ENCODE measurements at places on chromosomes 16 and 17.

DNA sequence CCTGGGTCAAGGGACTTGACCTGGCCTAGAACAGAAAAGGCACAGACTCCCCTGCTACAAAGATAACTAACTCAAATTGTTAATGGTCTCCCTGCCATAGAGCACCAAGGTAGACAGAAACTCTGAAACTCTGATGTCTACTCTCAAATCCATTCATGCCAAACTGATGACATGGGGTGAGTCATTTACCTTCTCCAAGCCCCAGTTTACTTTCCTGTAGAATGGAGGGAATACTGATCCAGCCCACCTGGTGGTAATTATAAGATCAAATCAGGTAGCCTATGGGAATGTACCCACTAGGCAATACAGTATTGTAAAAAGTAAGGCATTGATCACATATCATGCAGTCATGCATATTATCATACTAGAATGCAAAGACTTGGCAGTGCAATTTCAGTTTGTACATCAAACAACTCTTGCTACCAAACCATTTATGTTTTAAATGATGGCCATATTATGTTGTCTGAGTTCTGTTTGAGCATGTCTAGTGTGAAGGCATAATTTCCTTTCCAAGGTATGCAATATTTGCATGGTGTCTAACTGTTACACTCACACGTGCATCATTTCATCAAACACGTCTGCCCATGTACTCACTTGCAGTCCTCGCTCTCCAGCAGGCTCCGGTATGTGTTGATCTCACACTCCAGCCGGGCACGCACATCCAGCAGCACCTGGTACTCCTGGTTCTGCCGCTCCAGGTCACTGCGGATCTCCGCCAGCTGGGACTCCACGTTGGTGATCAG, 3.0 kb downstream of the KRT31 start:
- DNase-seq = no peak

GRCh38 chr16:85988723-85989313, 89.9 kb downstream of the IRF8 start:
- no peak for DNase-seq

GRCh38 chr17:8910969-8911604, 43.6 kb upstream of the PIK3R6 start:
- no peak for DNase-seq

- DNase-seq = no peak
These were observed 42.4 kb upstream of the LHX1 start for GRCh38 chr17:36894925-36895324.

DNA sequence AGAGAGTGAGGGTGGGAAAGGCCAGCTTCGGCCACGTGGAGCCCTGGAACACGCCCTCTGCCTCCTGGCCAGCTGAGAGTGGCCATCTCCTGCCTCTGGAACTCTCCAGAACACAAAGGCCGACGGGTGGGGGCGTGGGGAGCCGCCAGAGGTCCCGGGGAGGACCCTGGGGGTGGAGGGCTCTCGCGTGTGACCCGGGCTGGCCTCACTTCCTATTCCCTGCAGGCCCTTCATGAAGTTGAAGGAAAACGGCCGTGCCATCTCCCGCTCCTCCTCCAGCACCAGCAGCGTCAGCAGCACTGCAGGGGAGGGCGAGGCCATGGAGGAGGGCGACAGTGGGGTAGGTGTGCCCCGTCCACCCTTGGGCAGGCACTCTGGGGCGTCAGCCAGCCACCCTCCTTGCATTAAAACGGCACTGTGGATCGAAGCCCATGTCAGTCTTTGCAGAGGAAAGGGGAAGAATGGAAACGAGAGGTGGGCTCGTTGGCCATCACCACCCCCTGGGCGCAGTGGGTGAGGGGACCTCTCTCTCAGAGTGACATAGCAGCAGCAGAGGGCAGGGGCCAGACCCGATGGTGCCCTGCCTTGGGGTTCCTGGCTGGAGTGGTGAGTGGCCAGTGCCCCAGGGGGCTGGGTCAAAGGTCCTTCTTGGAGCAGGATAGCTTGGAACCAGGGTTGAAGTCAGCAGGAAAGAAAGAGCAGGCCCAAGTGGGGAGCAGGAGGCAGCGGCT, 37.1 kb downstream of the OR1D5 start:
- DNase-seq = no peak

- peak; percentile 90 for DNase-seq
These were observed 1.1 kb upstream of the SLC43A2 start for GRCh38 chr17:1629504-1630310.

- DNase-seq = no peak
These were observed 2.2 kb downstream of the DNAAF8 start for GRCh38 chr16:4736546-4736945.

GRCh38 chr17:81517009-81517338, 4.4 kb upstream of the ACTG1 start:
- DNase-seq = no peak

GRCh38 chr17:2602597-2603017, 9.2 kb downstream of the PAFAH1B1 start:
- no peak for DNase-seq

DNA sequence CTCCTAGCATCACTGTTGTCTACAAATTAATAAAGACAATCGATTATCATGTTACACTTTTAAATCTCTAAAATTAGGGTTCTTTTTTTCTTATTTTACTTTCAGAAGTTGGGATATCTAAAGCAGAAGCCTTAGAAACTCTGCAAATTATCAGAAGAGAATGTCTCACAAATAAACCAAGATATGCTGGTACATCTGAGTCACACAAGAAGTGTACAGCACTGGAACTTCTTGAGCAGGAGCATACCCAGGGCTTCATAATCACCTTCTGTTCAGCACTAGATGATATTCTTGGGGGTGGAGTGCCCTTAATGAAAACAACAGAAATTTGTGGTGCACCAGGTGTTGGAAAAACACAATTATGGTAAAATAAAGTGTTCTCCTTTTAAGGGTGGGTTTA, 2.4 kb downstream of the RAD51C start:
- no peak for DNase-seq

DNA sequence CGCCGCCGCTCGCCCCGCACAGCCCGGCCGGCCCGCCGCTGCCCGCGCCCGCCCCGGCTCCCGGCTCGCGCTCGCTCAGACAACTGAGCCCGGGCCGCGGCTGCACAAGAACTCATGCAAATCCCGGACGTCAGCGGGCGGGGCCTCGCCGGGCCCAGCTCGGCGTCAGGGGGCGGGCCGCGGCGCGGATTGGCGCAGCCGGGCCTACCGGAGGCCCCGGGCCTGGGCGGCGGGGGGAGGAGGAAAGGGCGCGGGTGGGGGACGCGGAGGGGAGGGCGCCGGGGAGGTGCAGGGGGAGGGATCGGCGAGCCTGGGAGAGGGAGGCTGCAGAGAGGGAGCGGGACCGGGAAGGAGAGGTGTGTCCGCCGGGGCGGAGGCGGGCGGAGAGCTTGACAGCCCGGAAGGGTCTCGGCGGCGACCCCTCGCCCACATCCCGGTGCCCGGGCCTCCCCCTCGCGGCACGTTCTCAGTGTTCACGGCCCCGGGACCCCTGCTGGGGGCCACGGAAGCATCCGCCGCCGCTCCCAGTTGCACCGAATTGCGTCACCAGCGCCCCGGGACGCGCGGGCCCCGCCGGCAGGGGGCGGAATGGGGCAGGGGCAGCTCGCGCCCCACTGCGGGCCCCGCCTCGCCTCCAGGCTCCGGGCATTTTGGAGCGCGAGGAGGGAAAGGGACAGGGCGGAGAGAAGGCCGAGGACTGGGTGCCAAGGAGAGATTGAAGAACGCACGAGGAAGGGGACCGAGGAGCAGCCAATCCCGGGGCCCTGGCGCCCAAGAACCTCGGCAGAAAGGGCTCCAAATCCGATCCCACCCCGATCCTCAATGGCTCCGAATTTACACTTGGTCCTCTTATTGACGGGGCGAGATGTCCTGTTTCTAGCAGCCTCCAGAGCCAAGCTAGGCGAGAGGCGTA, at the start of gene CBX4:
Gene CBX4, minus strand, starts transcription at position 85 of the 913 bp plus-strand sequence. CDS start 189 bp downstream, outside the sequence.
- DNase-seq = peak; percentile 85

DNA sequence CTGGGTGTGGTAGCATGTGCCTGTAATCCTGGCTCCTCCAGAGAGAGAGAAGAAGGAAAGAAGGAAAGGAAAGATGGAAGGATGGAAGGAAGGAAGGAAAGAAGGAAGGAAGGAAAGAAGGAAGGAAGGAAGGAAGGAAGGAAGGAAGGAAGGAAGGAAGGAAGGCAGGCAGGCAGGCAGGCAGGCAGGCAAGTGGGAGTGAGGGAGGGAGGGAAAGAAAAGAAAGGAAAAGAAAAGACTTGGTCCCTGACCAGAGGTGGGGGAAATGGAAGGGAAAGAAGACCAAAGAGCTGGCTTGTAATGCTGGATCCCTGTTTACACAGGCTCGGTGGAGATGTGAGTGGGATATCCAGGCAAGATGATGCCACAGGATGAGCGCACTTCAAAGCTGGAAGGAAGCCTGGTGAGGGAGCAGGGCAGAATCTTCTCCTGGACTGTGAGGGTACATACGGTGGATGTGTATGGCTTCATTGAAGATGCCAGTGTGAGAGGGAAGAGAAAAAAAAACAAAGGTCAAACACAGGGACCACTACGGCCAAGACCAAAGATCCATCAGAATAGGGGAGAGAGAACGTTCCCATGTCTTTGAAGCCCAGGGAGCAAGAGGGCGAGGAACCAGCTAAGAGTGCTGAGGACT, 2.1 kb downstream of the CES1 start:
- DNase-seq = no peak

- no peak for DNase-seq
These were observed 32.0 kb upstream of the PLLP start for GRCh38 chr16:57316390-57317017.

DNA sequence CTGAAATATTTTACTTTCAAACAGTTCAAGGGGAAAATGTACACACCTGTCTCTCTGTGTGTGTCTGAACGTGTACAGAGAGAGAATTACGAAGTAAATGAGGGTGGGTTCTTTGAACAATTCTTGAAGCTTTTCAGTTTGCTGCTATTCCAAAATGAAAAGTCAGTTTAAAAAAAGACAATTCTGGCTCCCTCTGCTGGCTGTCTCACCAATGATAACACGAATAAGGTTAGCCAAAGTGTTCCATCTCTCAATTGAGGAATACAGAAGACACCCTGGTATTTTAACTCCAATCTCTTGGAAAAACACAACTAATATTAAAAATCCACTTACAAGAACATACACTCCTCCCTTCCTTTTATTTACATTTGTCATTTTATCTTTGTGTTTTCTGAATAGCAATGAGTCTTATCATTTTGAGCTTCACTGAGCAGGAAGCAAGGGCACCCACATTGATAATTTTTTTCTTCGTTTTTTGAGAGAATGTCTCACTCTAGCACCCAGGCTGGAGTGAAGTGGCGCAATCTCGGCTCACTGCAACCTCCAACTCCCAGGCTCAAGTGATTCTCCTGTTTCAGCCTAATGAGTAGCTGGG, 20.5 kb downstream of the EFTUD2 start:
- peak; percentile 48 for DNase-seq

- DNase-seq = no peak
These were observed 122.3 kb upstream of the CIBAR2 start for GRCh38 chr16:85234310-85235204.

GRCh38 chr17:46011711-46012505, 12.9 kb downstream of the STH start:
- no peak for DNase-seq

- peak; percentile 55 for DNase-seq
These were observed 53.5 kb downstream of the STX8 start for GRCh38 chr17:9522074-9522473.

DNA sequence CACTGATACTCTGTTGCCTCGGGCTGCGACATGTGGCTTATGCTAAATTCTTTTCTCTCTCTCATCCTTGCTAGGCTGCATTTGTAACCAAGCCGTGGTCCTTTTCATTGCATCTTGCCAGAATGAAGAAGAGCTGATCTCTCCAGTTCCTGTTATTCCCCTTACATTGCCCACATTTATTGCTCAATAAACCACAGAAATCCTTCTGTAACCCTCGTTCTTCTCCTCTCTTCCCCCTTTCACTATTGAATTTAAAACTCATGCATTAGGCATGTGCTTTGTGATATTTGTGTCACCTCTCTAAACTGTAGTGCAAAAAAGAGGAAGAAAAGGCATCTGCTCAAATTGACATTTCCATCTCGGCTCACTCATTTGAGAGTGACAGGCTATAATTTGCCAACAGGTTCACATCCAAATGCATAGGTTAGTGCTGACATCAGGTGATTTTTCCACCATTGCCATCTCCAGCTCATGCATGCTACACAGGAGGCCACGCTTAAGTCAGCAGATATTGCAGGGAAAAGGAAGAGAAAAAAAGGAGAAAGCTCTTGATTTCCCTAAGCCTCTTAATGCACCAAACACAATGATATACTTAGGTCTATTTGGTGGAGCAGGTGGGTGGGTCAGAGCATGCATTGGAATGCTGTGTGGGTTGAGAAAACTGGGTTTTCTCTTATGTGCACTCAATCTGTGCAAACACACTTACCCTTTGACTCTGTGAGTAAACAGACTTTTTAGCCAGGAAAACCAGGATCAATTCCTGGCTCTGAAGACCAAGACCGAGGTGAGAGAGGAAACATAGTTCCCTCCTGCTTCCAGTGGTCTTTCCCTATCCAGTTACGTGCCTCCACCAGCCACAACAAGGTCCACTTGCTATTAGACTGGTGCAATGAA, 642.7 kb downstream of the HS3ST4 start:
- DNase-seq = peak; percentile 88

DNA sequence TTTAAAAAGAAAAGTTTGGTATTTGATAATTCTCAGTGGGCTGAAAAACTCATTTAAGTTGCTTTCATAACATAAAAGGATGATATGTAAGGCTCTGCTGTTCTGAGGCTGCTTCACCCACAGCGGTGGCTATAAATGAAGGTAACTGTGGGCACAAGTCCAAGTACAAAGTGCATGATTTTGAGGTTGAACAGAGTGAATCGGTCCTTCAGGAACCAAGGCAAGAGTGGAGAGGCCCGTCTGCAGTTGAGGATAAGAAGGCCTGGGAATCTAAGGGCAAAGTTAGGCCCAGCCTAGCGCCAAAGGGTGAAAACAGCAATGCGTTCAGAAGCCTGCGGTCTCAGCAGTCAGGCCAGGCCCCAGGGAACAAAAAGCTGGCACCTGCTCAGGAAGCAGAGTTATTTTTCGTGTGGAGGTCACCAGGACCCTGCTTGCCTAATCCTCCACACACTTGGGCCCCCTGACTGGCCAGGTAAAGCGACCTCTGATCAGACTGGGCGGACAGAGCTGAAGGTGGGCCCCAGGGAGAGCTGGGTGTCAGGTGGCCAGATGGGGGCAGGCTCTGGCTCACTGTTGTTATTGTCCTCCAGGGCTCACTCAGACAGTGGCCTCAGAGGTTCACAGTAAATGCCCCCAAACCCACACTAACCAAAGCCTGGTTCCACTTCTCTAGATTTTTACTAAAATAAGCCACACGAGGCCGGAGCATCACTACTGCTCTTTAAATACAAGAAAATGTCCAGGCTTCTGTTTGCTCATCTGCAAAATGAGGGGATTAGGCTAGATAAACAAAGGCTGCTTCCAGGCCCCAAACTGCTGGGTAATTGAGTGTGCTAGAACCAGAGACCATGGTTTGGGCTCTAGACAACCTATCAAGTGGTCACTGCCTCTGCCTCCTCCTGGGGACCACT, 46.5 kb downstream of the TEX2 start:
- DNase-seq = no peak

- no peak for DNase-seq
These were observed 47.1 kb downstream of the DNAH17 start for GRCh38 chr17:78529871-78530670.

Measured in KBM-7 (cell line).